ENCODE measurements at places on chromosomes 7 and 10.

- DNase-seq, result no peak
Measured at GRCh38 chr10:49664842-49665355, 14.6 kb upstream of the C10orf53 start.

- peak; percentile 88 for DNase-seq
Measured at GRCh38 chr10:22630234-22631174, 83.9 kb downstream of the PIP4K2A start.

GRCh38 chr7:79506481-79506880 is 53.0 kb upstream of the MAGI2 start:
- no peak for DNase-seq

- DNase-seq, result no peak
Measured at GRCh38 chr10:30056767-30057355, 2.5 kb downstream of the JCAD start.

- no peak for DNase-seq
Measured at GRCh38 chr10:62690703-62691102, 113.8 kb upstream of the ADO start.

- DNase-seq, result no peak
Measured at GRCh38 chr7:18535810-18536415, 40.4 kb downstream of the HDAC9 start.

DNA sequence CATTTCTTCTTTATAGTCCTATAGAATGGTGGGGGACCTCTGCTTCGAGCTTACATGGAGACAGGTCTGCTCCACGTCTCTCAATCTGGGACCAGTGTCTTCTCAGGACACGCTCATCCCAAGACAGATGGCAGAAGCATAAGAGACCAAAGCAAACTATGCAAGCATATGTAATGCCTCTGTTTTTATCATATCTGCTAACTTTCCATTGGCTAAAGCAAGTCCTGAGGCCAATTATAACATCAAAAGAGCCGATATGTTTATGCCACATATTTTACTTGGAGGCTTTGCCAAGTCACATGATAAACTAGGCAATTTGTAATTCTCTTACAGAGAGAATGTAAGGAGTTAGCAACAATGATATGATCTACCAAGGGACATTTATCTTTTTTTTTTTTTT is 102.6 kb upstream of the NRBF2 start:
- no peak for DNase-seq

DNA sequence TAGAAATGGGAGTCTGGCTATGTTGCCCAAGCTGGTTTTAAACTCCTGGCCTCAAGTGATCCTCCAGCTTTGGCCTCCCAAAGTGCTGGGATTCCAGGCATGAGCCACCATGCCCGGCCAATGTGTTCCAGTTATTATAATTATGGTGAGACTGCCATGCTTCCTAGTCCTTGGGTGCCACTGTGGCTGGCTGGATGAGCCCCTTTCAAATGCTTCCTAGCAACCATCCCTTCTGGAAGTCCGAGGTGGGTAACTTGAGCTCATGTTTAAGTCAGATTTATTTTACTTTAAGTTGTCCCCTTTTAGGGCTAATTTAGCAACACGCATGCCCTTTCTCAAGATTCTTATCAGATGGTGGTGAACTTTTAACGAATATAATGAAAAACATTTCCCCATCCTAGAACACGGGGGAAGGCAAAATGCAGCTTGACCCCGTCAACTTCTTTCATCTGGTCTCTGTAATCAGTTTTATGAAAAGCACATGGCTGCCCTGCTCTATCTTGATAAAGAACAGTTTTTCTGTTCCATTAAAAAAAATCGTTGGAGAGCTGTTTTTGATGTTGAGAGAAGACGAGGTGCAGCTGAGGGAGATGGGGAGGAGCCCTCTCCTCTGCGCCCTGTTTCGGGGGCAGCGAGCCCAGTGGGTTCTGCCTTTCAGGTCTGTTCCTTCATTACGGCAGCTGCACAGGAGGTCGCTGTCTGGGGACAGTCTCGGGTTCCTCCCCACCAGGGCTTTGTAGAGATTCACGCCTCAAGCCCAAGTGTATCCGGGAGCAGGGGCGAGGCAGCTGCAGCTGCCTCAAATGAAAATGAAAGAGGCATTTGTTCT is 61.0 kb upstream of the MKI67 start:
- DNase-seq, result no peak

GRCh38 chr7:7857143-7857583 is 111.4 kb upstream of the GLCCI1 start:
- DNase-seq, result no peak

DNA sequence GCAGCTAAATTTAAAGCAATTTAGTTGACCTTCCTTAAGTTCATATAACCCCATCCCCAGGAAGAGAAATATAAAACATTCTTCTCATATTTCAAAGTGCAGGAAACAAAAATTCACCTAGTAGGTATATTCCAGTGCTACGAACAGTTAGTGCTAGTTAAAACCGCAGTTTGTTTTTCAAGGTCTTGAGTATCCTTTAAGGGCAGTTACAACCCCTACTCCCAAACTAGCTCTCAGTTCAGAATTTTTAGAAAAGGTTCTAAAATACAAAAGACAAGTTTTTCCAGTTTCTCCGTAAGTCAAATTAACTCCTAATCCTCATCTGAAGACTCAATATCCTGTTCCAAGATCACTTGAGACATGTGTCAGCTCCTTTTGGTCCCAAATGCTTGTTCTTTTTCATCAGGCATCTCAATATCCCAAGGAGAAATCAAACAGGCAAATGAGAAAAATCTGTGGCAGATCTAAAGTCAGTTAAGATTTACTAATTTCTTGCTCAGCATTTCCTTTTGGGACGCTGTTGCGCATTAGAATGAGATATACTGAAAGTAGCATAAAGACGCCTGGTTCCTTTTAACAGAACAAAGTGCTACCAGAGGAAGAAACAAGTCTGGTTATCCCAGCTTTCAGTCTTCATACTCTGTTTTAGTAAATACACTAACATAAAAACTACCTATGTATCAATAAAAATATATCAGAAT is 51.8 kb downstream of the ARHGAP12 start:
- DNase-seq, result no peak

GRCh38 chr10:91061187-91061586 is 140.3 kb upstream of the ANKRD1 start:
- DNase-seq, result no peak

- DNase-seq, result no peak
Measured at GRCh38 chr10:100504096-100504495, 15.6 kb downstream of the SEC31B start.

GRCh38 chr7:37273891-37274290 is 174.8 kb downstream of the ELMO1 start:
- DNase-seq, result no peak

GRCh38 chr10:133044401-133044811 is 43.3 kb upstream of the ADGRA1 start:
- DNase-seq, result no peak

GRCh38 chr7:51606601-51607154 is 290.1 kb upstream of the COBL start:
- no peak for DNase-seq

DNA sequence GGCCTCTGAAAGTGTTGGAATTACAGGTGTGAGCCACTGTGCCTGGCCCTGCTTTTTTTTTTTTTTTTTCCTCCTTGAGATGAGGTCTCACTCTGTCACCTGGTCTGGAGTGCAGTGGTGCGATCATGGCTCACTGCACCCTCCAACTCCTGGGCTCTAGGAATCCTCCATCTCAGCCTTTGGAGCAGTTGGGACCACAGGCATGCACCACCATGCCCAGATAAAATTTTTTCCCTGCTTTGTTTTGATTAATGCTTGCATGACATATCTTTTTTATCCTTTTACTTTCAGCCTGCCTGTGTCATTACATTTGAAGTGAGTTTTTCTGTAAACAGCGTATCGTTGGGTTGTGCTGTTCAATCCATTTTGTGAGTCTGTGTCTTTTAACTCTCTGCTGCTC is 97.0 kb downstream of the ANKRD61 start:
- no peak for DNase-seq

DNA sequence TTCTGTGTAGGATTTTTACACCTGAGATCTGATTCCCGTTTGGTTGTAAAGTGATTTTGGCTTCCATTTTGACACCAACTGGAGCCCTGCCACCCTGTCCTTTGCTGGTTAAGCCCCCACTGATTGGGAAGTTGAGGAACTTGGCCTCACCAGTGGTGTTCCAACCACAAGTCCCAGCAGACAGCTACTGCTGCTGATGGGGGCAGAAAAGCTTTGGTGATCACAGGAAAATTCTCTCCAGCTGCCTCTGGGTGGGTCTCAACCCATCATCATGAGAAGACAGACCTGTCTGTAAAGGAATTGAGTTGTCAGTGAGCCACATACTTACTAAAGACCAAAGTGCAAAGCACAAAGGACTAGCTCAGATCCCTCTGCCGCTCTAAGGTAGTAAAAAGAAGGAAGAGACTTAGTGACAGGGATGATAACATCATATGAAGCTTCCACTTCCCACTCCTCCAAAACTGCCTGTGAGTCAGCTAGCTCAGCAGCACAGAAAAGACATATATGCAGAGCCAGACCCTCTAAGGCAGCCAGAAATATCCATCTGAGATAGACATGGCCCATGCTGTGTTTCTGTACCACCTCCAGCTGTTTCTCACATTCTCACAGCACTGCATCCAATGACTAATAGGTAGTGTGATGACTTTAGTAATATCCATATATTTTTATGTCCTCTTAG is 22.4 kb upstream of the LRRC17 start:
- no peak for DNase-seq

DNA sequence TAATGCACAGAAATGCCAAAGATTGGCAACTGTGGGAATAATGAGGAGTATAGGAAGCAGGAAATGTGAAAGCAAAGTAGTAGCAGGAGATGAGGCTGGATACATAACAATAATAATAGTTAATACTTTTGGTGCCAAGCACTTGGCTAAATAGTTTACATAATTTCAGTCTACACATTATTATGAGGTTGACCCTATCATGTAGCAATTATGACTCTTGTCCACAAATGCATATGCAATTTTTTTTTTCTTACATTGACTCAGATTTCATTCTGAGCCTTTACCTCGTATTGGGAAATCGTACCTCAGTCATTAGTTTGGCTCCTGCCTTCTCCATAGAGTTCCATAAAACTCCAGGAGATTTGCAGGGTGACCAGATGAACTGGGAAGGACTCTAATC is 219.9 kb downstream of the SUGCT start:
- DNase-seq, result no peak

DNA sequence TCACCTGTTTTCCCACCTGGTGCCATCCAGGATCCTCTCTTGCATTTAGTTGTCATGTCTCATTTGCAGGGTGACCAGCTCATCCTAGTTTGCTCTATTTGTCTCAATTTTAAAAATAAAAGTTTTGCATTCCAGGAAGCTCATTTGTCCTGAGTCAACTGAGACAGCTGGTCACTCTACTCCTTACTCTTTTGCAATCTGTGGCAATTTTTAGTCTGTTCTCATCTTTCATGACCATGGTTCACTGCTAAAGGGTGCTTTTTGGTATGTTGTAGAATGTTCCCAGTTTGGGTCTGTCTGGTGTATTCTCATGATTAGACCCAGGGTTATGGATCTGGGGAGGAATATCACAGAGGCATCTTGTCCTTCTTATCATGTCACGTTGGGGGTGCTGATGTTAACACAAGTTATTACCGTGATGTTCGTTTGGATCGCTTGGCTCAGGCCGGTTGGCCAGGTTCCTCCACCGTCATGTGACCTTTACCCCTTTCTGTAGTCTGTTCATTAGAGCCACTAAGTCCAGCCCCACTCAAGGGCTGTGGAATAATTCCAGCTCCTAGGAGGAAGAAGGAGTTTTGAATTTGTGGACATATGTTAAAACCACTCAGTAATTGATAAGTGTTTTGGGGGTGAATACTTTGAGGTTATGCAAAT is 103.3 kb upstream of the IGFBP3 start:
- DNase-seq, result no peak

DNA sequence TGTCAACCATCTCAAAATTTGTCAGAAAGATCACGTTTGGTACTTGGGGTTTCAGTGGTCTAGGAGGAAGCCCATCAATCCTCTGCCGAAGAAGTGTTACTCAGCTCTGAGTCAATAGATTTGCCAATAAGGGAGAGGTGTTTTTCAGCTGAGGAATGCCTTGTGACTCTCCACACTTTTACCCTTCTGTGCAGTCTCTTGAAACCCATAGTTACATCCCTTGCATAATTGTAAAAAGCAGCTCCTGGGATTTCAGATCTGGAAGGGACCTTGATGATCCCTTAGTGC is 47.5 kb downstream of the INSYN2A start:
- no peak for DNase-seq

GRCh38 chr10:131514454-131514853 is 202.9 kb upstream of the TCERG1L start:
- DNase-seq, result no peak

GRCh38 chr7:17488829-17489228 is 190.4 kb downstream of the AHR start:
- DNase-seq, result no peak

GRCh38 chr7:100603726-100604027 is 1.5 kb downstream of the PCOLCE start:
- no peak for DNase-seq

DNA sequence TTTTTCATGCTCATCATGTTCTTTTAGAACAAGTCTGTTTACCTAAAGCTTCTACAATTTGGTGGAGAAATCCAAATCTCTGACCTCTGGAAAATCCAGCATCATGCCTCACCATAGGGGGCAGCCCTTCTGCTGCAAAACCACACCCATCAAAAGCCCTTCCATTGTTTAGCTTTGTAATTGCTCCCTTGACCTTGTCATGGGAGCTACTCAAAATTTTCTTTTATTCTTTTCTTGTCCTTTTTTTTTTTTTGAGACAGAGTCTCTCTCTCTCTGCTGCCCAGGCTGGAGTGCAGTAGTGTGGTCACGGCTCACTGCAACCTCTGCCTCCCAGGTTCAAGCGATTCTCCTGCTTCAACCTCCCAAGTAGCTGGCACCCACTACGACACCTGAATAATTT is 234.4 kb downstream of the NEBL start:
- no peak for DNase-seq

- no peak for DNase-seq
Measured at GRCh38 chr7:81394029-81394428, 375.8 kb downstream of the HGF start.

DNA sequence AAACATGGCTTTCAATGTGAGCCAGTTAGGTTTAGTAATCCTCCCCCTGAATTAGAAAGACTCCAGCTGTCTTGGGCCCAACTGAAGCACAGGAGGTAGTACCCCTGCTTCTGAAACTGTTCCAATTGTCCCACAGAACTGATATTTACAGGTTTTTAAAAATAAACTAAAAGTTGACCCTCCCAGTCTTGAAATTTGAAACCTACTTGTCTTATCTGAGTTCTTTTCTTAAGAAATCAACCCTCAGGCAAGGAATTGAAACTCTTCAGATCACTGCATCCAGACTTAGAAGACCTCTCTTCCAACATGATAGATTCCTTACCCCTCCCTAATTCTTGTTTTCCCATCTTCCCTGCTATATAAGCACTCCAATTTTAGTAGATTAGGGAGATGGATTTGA is 13.3 kb upstream of the ARHGAP21 start:
- DNase-seq, result no peak

DNA sequence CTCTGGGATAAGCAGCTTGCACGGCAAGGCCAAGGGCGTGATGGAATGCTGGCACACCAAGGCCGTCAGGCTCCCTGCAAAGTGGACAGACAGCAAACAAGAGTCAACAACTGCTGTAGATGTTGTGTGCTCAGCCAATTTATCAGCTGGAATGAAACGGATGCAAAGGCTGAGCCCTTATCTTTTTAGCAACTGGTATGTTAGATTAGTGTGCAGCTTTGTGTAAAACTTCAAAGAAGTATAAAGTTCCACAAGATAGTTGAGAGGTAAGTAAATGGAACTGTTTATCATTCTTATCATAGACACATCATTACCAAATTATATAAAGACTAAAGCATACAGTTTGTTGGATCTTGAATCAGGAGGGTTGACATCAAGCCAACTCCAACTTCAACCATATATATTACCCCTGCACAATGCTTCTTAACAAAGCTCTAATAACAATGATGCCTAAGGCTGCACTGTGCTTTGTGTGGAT is 289.0 kb downstream of the TNS3 start:
- peak; percentile 59 for DNase-seq

- no peak for DNase-seq
Measured at GRCh38 chr7:4818000-4818794, 42.8 kb downstream of the AP5Z1 start.

Measured in erythroblast (primary cell).